Umbilical cord (tissue), 2 donors: ENCODE measurements at places on chromosomes 3 and 15.

DNA sequence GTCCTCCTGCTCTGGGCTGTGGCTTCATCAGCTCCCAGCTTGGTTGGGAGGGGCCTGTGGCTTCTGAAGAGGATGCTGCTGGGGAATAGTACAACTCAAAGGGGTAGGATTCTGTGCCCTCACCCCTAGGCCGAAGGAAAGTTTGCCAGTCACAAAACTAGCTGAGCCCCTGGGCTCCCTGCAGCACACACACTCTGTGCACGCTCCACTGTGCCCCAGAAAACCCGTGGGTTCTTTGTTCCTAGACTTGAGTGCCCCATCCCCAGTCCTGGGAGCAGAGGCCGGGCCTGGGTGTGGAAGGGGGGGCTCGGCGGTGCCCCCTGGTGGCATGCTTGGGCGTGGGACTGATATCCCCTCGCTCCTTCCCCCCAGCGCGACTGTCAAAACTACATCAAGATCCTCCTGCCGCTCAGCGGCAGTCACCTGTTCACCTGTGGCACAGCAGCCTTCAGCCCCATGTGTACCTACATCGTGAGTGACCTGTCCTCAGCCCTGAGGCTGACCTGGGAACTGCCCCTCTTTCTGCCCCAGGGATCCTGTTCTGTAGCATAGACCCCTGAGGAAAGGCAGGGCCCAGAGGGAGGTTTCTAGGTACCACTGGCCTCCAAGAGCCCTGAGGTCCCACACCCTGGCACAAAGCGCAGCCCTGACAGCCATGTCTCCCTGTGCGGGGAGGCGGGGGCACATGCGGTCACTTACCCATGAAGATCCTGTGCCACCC is 14.2 kb downstream of the CIB1 start:
- DNase-seq = no peak

GRCh38 chr15:99504071-99504822 is 61.5 kb upstream of the MEF2A start:
- no peak for DNase-seq

- DNase-seq = no peak
Measured at GRCh38 chr15:57903626-57904025, 161.9 kb downstream of the ALDH1A2 start.

DNA sequence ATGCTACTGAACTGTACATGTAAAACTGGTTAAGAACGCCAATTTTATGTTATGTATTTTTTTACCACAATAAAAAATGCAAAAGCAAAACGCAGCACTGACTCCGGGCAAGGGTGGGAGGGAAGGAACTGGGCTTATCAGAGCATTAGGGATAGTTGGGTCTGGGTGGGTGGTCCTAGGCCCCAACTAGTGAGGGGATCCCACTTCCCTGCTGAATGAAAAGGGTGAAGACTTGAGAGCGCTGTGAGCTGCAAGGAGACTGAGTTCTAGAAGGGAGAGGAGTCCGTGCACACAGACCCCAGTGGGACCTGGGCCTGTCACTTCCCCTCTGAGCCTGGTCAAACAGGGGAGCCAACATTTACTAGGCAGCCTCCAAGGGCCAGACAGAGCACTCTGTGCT is 98.6 kb downstream of the TPRA1 start:
- DNase-seq = no peak

- DNase-seq = no peak
Measured at GRCh38 chr3:4409971-4410573, 57.0 kb downstream of the SUMF1 start.

DNA sequence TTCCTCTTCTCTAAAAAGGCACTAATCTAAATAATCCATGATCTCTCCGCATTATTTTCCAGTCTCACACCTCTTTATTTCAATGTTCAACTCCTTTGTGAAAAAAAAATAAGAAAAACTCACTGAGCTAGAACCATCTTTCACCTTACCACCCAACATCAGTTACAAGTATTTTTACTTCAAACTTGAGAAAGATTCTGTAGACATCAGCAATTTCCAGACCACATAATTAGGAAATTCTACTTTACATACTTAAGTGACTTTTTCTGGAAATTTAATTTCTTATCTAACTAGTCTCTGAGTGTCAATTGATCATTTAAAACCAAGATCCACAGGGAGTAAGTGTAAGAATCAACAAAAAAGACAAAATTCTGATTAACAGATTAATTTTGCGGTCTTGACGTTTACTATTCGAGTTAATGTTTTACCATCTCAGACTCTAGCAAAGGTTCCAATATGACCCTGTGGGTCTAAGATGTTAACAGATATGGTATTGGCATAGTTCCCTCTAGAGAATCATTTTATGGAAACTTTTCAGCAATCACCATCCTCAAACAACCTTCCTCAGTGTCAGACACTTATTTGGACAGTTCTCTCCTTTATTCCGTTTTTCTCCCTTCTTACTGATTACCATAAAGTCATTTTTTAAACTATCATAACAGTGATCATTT is 5.1 kb downstream of the ATP13A3 start:
- no peak for DNase-seq

GRCh38 chr3:114318295-114318694 is 24.5 kb downstream of the TIGIT start:
- no peak for DNase-seq

- peak; percentile 75 for DNase-seq
Measured at GRCh38 chr15:99100245-99101173, 4.4 kb upstream of the SYNM start.

GRCh38 chr15:63348392-63348791 is 33.3 kb downstream of the CA12 start:
- DNase-seq = peak; percentile 86

DNA sequence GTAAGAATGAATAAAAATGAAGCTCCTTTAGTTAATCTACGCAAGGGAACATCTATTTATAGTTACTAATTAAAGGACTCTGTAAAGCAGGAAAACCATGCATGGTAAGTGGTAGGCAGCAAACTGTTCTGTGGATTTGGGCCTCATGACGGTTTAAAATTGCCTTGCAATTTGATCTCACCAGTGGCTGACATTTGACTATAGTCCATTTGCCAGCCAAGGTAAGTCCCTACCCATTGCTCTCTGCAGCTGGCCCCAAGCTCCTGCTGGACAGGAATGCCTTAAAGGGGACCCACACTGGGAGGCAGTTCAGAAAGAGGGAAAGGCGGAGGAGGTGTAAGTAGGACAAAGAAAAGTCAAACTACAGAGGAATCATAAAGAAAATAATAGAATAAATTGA is 203.3 kb downstream of the PLCL2 start:
- no peak for DNase-seq

DNA sequence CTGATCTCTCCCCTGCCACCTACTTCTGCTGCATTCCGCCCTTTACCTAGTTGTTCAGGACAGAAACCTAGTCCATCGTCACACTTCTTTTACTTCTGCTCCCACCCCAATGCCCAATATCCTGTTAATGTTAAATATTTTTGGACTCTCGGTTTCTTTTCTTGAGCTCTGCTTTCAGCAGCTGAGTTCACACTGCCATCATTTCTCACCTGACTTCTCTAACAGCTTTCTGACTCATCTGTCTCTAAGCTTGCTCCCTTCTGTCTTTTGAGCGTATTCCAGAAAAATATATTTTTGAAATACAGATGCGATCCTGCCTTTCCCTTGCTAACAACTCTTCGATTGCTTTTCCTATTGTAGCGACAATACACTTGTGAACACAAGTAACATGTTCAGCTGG is 183.4 kb downstream of the KLHL25 start:
- DNase-seq = no peak

GRCh38 chr3:156802821-156803606 is 23.1 kb upstream of the LEKR1 start:
- DNase-seq = no peak

DNA sequence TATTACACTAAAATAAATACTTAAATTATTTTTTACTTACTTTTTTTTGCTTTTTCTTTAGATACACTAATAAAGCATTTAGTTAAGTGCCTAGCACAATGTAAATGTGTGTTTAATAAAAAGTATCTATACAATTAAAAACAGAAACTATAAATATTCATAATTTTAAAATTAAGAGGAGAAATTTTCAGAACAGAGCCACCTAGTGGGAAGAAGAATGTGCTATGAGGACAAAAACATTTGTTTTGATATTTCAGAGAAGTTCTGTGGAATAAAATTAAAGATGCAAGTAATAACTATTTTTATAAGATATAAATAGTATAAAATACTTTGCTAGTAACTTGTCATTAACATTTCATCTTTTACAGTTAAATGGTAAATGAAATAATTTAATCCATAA is 33.6 kb upstream of the PLSCR5 start:
- no peak for DNase-seq

- peak; percentile 26 for DNase-seq
Measured at GRCh38 chr3:28682121-28682520, 333.5 kb upstream of the AZI2 start.

DNA sequence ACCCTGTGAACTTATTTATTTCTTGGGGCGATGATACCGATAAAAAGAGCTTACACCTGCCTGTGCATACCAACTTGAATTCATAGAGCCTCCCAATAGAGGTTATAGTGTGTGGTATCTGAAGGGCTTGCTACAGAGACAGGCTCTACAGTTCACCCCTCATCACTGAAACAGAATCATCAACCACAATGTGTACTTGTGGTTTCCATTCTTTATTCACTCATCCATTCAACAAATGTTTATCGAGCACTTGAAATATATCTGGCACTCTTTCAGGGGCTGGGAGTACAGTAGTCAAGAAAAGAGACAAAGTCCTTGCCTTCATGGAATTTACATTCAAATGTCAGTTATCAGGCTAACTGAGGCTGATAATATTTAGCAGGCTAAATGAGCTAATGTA is 134.4 kb upstream of the SKOR1 start:
- no peak for DNase-seq
